ENCODE measurements at places on chromosomes 11 and 22.

DNA sequence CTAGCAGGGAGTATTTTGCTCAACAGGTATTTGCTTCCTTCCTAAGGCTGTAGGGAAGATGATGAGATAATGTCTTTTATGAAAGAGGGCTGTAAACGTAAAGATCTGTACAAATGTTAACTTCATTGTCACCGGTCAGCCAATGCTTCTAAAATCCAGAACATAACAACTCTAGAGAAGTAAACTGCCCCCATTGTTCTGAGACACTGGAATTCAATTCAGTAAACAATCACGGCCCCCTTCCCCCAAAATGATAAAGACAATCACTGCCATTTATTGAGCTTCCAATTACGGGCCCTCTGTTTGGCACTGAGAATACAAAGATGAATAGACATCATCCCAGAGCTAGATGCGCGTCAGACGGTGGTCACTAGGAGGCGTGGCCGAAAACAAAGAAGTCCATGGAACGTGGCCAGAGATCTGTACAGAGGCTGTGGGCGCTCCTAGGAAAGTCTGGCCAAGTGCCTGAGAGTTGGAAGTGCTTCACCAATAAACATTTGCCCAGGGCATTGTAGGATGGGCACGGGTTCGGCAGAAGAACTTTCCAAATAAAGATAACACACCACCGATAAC, 576 bp downstream of the TMEM258 start:
- DNase-seq, result no peak

- no peak for DNase-seq
These were observed 30.8 kb upstream of the EXPH5 start for GRCh38 chr11:108624196-108624925.

DNA sequence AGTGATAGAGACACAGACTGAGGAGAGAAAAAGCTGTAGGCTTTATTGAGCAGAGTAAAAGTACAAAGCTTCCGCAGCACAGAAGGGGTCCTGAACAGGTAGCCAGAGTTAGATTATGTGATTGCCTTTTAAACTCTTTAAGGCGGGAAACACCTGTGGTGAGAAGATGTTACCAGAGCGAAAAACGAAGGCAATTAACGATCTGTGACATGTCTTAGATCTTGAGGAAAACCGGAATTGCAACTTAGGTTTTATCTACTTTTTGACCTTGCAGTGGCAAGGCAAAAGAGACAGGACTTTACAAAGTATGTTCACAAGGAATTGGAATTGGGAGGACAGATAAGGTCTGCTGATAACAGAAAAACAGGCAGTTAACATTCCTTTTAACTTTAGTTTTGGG, 493.6 kb upstream of the FAT3 start:
- DNase-seq, result no peak

- no peak for DNase-seq
These were observed 24.9 kb downstream of the ASPHD2 start for GRCh38 chr22:26453812-26454500.

Measured in GM12864 (cell line).